NCI-H524 (cell line): ENCODE measurements at places on chromosomes 7 and 10.

DNA sequence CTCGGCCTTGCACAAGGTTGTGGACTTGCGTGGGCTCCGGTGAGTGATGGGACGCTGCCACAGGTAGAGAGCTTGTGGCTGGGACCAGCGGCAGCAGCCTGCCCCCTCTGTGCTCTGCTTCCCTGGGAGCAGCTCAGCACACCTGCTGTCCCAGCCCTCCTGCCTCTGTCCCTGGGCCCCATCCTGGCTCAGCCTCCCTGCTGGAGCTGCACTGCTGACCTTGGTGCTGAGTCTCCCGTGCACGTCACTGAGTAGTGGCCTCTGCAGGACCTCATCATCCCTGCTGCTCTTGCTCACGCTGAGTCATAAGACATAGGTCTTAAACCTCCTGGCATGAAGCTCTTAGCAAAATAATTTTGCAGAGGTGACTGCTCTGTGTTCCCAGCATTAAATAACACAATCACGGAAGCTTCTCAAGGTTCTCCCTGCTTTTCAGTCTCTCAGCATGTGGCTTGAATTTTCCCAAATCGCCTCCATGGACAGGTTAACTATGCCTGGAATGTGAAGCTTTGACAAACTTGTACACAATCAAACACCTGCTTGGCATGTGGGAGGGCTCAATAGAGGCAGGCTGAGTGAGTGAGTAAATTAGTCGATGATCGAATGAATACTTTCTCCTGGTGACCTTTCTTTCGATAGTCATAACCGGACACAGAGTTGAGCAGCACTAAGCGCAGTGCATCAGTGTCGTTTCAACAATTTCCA lies 63.8 kb upstream of the NPS start:
- DNase-seq, result no peak

- DNase-seq, result no peak
These were observed 23.5 kb downstream of the FAM241B start for GRCh38 chr10:69653561-69653960.

DNA sequence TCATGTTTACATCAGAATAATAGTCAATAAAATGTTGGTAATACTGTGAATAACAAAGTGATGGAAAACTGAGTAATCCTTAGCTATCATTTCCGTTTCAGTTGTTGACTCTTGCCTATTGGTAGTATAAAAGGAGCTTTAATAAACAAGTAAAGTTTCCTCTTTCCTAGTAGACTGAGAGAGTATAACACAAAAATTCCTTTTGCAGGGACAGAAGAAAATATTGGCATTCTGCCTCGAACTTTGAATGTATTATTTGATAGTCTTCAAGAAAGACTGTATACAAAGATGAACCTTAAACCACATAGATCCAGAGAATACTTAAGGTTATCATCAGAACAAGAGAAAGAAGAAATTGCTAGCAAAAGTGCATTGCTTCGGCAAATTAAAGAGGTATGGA lies 9.4 kb downstream of the KIF20B start:
- DNase-seq, result no peak

DNA sequence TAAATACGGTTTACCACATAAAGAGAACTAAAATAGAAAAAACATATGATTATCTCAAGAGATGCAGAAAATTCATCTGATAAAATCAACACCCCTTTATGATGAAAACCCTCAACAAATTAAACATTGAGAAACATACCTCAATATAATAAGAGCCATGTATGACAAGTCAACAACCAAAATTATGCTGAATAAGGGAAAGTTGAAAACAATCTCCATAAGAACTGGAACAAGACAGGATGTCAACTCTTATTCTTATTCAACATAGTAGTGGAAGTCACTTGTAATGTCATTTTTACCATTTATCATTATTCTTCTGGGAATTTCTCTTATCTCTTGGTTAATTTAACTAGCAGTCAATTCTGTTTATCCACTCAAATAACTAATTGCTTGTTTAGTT lies 79.0 kb downstream of the PCDH15 start:
- DNase-seq, result no peak

GRCh38 chr7:28041508-28042314 lies 138.9 kb downstream of the JAZF1 start:
- no peak for DNase-seq
